ENCODE measurements at places on chromosomes 3 and 15. TPM values are rescaled to one million over a fixed set of nuclear protein-coding genes. Genes with fewer than 3 reads are reported as not detected.
A peak's percentile ranks its signal among the peaks of the same experiment; 100 is the strongest.

DNA sequence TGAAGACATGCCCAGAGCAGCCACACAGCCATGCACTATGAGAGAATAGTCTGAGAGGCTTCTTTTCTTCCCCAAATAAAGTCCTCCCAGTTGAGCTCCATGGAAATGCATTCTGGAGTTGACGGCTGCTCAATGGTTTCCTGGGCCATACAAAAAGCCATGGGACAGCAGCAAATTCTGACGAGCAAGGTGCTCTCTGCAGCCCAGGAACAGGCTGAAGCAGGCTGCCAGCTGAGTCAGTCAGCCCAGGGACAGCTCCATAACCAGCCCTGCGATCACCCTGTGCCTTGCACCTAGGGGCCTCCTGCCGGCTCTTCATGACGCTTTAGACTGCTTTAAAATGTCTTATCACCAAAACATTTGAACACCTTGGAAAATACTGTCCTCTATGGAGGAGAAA lies 256.3 kb upstream of the CHRNA7 start:
- DNase-seq: no peak

- DNase-seq: no peak
These were observed 106.9 kb upstream of the SLCO2A1 start for GRCh38 chr3:134136604-134137003.

GRCh38 chr3:4883011-4883410 lies 96.2 kb upstream of the BHLHE40 start:
- no peak for DNase-seq

The COL6A6 gene
- not detected for total RNA-seq

DNA sequence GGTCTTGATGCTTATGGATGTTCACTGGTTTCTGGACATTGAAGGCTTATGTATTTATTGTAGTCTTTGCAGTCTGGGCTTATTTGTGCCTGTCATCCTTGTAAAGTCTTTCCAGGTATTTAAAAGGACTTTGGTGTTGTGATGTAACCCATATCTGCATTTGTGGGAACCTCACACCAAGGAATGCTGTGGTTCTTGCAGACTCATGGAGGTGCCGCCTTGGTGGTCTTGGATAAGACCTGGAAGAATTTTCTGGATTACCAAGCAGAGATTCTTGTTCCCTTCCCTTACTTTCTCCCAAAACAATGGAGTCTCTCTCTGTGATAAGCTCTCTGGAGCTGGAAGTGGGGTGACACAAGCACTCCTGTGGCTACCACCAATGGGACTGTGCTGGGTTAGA lies 363.5 kb upstream of the NECTIN3 start:
- DNase-seq: no peak

The BFSP2 gene
- not detected for total RNA-seq

- no peak for DNase-seq
These were observed 938.4 kb upstream of the SEMA6D start for GRCh38 chr15:46778876-46779275.

GRCh38 chr3:49906073-49906743 lies 2.5 kb upstream of the MST1R start:
- peak; percentile 65 for DNase-seq

The RYR3 gene
- not detected for total RNA-seq

- no peak for DNase-seq
These were observed 96.0 kb downstream of the VPS8 start for GRCh38 chr3:184907681-184908649.

DNA sequence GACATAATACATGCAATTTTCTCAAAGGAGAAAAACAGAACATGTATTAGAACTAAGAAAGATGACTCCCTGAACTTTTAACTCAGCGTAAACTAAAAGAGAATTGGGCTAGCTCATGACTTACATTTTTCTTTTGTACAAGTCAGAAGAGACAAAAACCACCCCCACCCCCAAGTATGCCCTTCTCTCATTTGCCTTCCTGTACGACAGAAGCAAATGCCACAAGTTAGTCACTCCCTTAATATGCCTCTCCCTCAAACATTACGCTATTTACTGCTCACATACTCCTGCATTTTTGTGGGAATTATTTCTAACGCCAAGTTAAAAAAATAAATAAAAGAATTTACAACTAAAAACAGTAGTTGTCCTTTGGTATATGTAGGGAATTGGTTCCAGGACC lies 22.0 kb downstream of the CPEB1 start:
- DNase-seq: no peak

DNA sequence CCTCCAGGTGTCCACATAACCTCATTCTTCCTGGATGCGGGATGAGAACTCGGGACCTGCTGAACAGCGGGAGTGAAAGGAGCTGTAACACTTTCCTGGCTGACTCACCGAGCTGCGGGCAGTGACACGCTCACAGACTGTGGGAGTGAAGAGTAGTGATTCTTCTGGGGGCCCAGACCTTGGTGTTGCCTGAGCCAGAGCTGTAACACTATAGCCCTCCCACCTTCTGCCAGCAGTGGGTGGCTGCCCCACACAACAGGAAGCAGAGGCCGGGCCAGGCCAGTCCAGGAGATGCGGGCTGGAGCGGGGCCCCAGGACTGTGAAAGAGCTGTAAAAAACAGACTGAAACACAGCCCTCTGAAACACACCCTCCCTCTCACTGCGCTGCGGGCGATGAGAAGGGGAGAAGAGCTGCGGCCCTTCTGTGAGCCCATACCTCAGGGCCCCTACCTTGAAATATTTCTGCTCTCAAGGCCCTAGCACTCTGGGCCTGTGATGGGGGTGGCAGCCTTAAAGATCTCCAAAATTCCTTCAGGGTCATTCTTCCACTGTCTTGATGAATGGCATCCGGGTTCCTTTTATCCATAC lies 464.0 kb upstream of the CCDC54 start:
- DNase-seq: no peak

DNA sequence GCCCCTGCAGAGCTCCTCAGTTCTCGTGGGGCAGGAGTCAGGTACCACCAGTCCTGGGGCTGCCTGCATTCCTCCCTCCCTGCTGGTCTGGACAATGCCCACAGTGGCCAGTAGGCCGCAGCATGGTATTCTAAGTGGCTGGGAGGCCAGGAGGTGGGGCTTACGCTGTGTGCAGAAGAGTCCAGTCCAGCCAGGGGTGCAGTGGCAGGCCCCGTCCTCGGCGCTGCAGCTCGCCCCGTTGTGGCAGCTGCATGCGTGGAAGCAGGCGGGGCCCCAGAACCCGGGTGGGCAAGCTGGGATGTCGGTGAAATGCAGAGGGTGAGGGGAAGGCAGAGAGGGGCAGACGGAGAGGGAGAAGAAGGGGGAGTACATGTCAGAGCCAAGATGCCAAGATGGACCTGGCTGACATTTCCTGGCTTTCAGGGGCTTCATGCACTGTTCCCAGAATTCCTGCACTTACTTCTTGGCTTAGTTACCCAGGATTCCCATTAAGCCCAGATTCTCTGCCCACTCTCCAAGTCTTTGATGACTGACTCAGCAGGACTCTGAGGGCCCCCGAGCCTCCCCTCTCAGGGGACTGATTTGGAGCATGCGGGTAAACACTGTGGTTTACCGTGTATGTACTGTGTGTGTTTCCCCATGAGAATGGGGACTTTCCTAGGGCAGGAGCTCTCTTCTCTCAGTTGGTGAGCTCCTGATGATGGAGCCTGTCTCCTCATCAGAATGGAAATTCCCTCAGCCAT lies 47.5 kb downstream of the RAB11A start:
- peak; percentile 85 for DNase-seq

The RAD18 gene
- total RNA-seq: 20.7 TPM

GRCh38 chr3:117128133-117128532 lies 418.6 kb downstream of the TUSC7 start:
- no peak for DNase-seq

DNA sequence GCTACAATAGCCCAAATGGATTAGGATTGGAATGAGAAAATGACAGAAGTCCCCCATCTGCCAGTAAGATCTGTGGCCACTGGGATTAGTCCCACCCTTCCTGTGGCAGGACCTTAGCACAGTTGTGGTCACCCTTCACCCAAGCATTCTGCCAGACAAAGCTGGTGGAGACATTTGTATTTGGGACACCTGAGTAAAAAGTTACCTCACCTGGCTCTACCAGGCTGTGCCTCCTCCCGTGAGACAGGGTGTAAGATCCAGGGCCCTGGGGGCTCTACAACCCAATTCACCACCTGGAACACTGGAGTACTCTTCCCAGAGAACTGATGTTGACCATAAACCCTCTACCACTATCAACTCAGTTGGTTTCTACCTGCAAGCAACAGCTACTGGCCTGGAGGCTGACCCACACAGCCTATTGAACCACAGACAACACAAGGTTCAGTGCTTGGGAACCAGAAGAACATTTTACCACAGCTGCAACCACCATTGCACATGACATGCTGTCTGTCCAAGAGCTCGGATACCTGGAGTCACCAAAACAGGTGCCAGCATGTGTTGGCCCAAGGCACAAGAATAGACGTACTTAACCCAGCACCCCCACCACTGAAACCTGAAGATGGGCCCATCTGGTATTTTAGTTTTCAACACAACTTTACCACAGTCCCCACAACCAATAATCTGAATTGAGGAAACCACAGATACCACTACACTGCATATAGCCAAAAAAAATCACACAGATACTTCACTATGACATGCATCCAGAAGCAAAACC lies 1686.7 kb downstream of the SI start:
- no peak for DNase-seq

The MESP1 gene
- 5.9 TPM for total RNA-seq

DNA sequence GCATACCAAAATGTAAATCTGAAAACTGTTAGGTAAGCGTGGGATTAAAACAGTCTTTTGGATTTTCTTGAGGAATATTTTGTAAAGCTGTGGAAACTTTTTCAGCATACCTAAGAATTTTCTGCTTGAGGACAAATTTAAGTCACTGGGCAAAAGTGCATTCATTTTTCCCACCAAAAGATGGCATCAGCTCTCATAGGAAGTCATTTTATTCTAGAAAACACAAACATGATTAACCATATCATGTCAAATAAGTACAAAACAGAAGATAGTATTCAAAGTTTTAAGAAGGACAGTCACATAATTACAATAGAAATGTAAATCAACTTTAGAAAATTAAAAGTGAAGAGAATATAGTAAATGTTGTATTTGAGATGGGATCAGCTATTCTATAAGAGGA lies 63.5 kb downstream of the SLC49A4 start:
- no peak for DNase-seq

GRCh38 chr3:55597641-55598040 lies 110.5 kb upstream of the WNT5A start:
- no peak for DNase-seq

DNA sequence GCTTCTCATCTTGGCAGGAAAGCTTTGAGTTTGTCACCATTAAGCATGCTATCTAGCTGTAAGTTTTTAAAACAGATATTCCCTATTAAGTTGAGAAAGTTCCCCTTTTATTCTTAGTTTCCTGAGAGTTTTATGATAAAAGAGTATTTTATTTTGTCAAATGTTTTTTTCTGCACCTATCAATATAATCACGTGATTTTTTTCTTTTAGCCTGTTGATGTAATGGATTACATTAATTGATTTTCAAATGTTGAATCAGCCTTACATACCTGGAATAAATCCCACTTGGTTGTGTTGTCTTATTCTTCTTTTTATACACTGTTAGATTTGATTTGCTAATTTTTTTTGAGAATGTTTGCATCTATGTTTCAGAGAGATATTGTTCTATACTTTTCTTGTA lies 179.5 kb downstream of the ZNF621 start:
- no peak for DNase-seq

All from Calu3 (cell line).